ENCODE measurements at places on chromosomes 7 and 10.

DNA sequence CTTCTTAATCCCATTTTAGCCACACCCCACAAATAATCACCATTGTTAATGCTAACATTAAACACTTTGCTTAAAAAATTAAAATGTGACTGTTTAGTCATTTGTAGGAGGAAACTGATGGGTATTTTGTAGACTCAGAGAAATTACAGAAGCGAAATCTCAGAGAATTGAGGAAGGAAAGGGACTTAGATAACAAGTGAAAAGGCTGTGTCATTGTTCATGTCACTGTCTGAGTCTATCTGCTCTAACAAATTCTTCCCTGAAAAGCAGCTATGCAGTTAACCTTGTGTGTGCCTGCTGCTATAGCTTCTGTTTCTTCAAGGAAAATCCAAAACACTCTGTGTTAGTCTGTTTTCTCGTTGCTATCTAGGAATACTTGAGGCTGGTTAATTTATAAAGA, 40.9 kb upstream of the PLXDC2 start:
- DNase-seq = no peak

- DNase-seq = no peak
Measured at GRCh38 chr10:89915021-89915420, 213.6 kb downstream of the KIF20B start.

- DNase-seq = no peak
Measured at GRCh38 chr10:1169981-1170866, 114.0 kb downstream of the WDR37 start.

DNA sequence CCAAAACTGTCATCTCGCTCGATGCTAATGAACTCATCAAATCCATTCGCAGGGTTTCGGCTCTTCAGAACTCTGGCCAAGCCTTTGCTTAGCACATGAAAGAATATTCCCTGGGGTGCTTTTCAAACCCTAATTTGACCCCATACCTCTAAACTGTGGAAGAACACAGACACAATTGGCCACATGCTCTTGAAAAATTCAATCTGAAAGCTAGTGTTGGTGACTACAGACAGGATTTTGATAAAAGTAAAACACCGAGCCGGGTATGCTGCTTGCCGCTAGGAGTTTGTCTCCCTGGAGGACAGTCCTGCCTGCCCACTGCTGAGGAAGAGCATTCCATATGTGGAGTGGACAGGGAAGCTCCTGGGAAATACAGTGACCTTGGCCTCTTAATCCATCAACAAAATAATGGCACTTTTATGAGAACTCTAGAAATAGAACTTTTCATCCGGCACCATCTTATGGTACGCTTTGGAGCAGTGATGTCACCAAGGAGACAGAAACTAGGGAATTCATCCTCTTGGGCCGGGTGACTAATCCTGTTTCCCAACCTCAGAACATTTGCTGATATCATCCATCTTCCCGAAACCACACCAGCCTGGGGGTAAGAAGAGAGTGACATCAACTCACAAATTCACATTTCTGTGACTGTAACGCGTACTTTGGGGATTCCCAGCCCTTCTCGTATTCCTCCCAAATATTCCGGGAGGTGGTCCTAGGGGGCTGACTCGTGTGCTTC, 34.2 kb downstream of the MTURN start:
- DNase-seq = no peak

- no peak for DNase-seq
Measured at GRCh38 chr7:7157177-7157886, 25.0 kb upstream of the C1GALT1 start.

GRCh38 chr7:67344481-67345193, 348.0 kb downstream of the TYW1 start:
- DNase-seq = no peak

DNA sequence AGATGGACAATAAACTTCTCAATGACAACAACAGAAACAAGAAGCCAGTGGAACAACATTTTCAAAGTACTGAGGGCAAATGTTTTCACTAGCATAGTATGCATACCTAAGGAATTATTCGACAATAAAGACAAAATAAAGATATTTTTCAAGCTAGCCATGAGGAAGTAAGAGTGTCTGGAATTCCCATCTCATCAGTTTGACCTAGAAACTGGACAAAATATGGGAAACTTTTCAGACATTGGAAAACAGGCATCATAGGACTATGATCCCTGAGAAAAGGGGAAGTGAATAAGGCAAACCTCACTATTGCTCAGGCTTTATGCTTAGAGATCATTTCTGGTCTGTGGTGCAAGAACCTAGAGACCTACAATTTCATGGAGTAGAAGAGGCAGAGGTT, 86.3 kb downstream of the OAT start:
- DNase-seq = no peak

GRCh38 chr10:103833731-103834365, 21.5 kb downstream of the SH3PXD2A start:
- no peak for DNase-seq

DNA sequence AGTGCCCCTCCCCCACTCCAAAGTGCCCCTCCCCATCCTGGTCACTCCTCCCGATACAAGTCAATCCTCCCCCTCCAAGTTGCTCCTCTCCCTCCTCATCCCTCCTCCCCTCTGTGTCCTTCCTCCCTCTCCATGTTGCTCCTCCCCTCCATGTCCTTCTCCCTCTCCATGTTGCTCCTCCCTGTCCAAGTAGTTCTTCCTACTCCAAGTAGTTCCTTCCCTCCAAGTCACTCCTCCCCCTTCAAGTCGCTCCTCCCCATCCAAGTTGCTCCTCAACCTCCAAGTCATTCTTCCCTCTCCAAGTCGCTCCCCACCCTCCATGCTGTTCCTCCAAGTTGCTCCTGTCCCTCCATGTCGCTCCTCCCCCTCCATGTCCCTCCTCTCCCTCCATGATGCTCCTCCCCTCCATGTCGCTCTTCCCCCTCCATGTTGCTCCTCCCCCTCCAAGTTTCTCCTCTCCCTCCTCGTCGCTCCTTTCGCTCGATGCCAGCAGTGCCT, 8.6 kb upstream of the WBP1L start:
- DNase-seq = no peak

DNA sequence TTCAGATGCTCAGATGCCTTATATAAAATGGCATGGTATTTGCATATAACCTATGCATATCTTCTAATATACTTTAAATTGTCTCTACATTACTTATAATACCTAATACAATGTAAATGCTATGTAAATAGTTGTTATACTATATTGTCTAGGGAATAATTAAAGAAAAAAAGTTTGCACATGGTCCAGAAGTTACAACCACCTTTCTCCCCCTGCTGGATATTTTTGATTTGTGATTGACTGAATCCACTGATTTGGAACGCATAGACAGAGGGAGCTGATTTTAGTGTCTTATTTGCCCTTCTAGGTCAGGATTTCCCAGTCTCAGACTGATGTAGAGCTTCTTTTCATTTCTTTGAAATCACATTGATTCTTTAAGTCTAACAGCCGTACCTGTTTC, 31.8 kb downstream of the MDFIC start:
- no peak for DNase-seq

- DNase-seq = no peak
Measured at GRCh38 chr10:36097696-36098095, 455.6 kb upstream of the FZD8 start.

DNA sequence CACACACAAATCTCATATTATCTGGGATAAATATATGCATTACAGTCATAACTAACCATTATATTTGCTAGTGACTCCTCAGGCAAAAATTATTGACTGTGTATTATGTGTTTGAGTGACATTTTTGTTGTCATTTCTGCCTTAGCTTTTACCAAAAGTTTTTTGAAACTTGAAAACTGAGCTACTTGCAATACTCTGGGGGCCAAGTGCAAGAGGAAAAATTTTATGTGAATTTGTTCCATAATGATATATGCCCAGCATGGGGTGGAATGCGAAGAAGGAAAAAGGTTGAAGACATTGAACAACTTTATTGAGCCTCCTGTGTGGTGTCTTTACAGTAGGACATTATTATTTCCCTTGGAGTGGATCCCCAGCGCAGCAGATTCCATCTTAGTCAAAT, 176.8 kb upstream of the FERD3L start:
- DNase-seq = no peak

DNA sequence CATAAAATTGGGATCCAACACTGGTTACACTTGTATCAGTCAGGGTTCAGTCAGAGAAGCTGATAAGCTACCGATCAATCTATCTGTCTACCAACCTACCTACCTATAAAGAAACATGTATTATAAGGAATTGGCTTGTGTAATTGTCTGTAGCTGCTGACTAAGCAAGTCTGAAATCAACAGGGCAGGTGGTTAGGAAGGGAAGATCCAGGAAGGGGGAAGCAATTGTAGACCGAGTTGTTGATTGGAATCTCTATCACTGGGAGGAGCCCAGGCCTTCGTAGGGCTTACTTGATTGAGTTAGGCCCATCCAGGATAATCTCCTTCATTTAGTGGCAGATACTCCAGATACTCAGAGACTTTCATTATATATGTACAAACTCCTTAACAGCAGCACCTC, 271.5 kb upstream of the TEX47 start:
- no peak for DNase-seq

DNA sequence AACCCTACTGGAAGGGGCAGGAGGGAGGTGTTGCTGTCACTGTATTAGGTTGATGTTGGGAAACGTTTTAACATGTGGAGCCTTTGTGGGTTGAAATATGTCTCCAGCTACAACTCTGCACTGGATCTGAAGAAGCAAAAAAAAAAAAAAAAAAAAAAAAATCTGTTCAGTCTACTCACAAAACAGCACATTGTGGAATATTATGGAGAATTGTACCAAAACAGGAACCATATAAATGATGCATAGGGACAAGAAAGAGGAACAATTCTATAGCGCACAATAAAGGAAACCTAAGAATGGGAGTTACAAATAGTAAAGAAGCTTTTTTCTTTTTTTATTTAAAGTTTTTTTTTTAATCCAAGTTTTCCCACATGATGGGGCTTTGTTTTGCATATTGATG, 63.8 kb downstream of the CCSER2 start:
- no peak for DNase-seq

DNA sequence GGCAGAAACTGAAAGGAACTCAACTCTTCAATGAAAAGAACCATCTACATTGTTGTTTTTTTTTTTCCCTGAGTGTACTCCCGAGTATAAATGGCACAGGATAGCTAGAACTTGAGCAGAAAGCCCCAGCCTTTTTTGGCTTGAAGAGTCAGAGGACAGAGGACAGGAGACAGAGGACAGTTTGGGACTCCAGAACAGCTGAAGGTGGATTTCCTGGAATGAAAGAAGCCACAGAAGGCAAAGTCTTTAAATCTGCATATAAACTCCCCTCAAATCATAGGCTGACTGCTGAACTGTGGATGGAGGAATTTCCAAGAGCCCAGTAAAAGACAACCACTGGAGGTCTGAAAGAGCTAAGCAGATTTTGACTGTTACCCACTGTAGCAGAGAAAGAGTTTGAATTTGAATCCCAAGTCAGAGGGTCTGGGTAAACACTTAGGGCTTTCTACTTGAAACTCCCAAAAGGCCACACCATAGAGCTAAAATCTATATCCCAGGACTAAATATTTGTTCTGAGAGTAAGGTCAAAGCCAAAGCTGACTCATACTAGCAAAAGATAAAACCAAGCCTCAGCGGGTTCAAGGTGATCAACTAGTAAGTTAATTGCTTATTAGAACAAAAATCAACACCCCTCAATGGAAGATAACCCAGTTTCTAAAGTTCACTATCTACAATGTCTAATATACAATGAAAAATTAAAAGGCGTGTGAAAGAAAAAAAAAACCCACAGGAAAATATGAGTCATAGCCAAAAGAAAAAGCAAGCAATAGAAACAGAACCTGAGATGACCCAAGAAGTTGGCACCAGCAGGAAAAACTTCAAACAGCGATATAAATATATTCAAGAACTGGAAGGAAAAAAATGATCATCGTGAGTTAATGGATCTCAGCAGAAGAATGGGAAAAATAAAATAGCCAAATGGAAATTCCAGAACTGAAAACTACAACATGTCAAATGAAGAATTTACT, 1.8 kb upstream of the OPN1SW start:
- DNase-seq = no peak

DNA sequence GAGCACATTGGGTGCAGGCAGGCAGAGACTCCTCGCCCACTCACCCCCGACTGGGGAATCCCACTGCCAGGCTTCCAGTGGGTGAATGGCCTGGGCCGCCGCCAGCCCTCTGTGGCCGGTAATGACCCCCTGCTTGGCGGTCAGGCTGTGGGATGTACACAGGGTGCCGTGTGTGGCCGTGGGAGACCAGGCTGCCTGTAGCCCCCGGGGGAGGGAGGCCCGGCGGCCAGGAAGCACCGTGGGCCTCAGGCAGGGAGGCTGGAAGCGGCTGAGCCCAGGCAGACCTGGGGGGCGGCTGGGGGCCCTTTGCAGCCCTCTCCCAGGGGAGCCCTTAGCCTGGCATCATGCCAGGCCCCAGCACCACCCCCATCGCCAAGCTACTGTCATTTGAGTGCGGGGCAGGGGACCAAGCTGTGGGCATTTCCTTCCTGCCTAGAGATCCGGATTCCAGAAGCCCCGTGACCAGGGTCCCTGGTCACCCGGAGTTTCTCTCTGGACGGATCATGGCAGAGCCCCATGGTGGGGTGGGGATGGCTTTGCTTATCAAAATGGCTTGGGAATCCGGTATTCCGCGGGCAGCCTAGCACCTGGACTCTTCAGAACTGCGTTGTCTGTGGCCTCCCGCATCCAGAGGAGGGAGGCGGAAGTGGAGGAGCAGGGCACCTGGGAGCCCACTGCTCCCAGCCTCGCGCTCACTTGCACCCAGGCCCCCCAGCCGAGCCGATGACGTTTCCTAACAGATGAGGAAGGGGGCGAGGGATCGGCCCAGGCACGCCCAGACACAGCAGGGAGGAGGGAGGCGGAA, 1.1 kb downstream of the TTYH3 start:
- DNase-seq = peak; percentile 43

GRCh38 chr7:43244232-43244631, 131.8 kb downstream of the HECW1 start:
- no peak for DNase-seq

DNA sequence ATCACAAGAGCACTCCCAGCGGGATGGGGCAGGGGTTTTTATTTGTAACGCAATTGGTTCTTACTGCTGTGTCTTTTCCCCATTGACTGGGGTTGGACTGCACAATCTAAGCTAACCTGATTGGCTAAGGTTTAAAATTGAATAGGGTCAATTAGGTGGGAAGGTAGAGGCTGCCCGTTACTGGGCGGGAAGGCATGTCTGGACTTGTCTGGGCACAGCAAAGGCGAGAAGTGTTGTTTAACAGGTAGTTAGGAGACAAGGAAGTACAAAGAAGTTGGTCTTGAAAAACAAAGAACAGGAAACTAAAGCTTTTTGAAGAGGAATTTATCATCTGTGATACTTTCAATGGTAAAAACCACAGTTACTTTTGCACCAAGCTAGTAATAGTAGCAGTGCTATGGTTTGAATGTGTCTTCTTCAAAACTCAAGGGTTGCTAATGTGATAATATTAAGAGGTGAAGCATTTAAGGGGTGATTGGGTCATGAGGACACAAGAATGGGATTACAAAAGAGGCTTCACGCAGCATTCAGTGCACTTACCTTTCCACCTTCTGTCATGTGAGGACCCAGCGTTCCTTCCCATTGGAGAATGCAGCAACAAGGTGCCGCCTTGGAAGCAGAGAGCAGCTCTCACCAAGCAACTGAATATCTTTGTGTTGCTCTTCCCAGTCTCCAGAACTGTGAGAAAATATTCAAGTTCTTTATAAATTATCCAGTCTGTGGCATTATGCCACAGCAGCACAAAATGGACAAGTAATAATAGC, 875.5 kb upstream of the SORCS1 start:
- no peak for DNase-seq

GRCh38 chr7:36583318-36583717, 141.0 kb downstream of the AOAH start:
- no peak for DNase-seq

- DNase-seq = peak; percentile 47
Measured at GRCh38 chr10:5442065-5442989, 30.0 kb downstream of the NET1 start.

All from stimulated activated CD4-positive, alpha-beta T cell treated with anti-CD3 and anti-CD28 coated beads, Interleukin-1b, Interleukin-23, amount 100 ng/mL, for 4 hours (primary cell).